ENCODE measurements at places on chromosomes 3 and 15.

GRCh38 chr15:55703873-55704301, 39.1 kb downstream of the PRTG start:
- DNase-seq, result no peak

DNA sequence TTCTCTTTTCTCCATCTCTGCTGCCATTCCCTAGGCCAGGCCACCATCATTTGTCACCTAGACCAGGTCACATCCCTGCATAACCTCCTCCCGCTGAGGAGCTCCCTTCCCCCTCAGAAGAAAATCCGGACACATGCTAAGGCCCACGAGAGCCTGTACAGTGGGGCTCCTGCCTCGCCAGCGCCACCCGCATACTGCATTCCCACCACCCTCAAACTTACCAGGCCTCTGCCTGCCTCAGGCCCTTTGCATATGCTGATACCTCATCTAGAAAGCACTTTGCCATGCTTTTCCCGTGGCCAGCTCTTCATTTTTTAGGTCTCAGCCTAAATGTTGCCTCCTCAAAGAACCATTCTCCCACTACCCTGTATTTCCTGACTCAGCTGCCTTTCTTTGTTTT, 220.1 kb upstream of the CTDSPL start:
- DNase-seq, result no peak

DNA sequence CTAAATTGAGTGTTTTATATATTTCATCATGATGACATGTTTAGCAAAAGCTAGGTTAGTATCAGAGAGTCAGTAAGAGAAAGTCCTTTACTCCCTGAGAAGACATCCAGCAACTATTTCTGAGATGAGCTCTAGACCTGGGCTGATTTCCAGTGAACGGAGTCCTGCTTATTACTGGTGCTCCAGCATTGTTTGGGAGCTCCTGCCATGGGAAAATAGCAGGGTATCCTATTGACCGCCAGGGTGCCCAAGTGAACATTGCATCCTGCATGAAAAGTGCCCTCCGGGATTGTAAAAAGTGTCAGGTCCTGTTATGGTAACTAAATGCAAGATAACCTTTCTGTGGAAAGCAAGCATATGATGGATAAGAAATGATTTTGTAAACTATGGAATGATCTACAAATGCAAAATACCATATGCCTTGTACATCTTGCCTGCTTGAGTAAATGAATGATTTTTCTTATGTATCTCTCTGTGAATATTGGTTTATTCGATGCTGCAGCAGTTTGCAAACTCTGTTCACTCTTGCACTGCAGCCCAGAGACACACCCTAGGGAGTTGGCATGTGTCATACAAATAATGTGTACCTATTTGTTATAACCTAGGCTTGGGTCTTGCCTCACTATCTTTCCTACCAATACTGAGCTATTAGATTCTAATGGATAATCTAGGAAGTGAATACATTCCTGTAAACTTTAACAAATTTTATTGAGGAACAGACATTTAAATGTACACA, 96.7 kb downstream of the IL5RA start:
- no peak for DNase-seq

GRCh38 chr15:56524915-56525314, 60.0 kb upstream of the MNS1 start:
- no peak for DNase-seq

DNA sequence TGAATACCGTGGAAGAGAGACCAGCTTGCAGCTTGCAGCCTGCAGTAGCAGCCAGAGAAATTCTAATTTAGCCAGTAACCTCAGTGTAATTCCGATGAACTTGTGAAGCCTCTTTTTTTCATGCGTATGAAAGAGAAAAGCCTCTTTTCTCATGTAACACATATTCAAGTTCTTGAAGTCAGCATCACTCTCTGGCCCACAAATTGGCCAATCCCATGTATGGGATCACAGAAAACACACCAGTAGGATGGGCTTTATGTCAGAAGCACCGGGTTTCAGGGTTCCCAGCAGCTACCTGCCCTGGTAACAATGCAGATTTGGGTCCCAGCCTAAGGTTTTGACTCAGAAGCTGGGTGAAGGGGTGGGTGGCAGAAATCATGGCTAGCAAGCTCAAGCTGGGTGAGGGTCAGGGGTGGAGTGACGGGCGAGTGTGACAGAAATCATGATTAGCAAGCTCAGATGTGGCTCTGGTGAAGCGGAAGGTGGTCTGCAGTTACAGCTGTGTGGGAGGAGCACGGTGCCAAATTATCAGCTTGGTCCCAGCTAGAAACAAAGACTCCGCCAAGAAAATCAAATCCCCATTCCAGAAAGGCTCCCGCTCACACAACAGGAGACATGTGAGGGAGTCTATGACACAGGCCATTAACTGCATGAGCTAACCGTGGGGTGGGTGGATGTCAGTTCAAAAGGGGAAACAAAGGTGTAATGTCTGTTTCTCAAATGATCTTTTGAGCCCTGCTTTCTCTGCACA, 86.6 kb downstream of the SNRK start:
- DNase-seq, result no peak
